Activated naive CD4-positive, alpha-beta T cell (primary cell): ENCODE measurements at places on chromosomes 11 and 22.
A peak's percentile ranks its signal among the peaks of the same experiment; 100 is the strongest.

DNA sequence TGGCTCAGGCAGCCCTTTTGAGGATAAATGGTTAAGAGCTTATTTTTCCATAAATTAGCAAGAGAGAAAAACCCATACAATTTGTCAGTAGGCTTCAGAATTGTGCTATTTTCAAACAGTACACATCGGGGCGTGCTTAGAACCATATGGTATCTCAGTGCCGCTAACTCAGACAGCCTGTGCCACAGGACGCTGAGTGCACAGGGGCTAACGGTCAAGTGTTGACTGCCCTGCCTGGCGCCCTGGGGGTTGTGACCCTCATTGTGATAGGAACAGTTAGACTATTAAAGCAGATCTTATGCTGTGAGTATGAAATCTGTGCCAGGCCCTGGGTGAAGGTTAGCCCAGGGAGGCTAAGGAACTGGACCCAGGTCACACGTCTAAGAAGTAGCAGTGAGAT, 1519.7 kb downstream of the BRD1 start:
- DNase-seq = no peak

- DNase-seq = no peak
These were observed 3.4 kb upstream of the TAB1 start for GRCh38 chr22:39395936-39396796.

- DNase-seq = peak; percentile 26
These were observed 545 bp upstream of the TIRAP start for GRCh38 chr11:126282361-126282735.

DNA sequence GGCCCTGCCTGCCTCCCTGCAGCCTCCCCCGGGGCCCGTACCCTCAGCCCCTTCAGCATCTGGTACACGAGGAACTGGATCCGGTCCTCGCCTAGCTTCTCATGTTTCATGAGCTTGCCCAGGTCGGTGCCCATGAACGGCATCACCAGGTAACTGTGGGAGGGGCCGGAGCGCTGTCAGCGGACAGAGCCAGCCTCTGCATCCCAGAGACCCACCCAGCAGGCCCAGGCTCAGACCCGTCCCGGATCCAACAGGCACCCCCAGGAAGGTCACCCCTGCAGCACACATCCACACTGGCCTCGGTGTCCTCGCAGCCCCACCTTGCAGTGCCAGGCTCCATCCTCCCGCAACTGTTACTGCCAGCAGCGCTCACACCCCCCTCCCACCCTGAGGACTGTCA, 4.4 kb downstream of the MAPK12 start:
- DNase-seq = no peak

- DNase-seq = no peak
These were observed 20.7 kb upstream of the EMID1 start for GRCh38 chr22:29184849-29185490.

- no peak for DNase-seq
These were observed 10.0 kb downstream of the SSH3 start for GRCh38 chr11:67313125-67313890.

DNA sequence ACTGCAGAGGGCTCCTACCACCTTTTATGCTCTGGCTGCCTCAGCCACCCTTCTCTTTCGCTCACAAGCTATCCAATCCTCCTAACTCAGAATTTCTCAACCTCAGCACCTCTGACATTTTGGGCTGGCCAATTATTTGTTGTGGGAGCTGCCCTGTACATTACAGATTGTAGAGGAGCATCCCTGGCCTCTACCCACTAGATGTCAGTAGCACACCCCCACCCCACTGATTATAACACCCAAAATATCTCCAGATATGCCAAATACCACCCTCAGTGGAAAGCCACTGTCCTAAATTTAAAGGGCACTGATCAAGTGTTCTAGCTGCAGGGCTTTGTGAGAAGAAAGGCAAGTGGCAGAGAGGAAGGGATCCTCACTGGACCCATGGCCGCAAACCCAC, 443.1 kb downstream of the SOX6 start:
- no peak for DNase-seq

DNA sequence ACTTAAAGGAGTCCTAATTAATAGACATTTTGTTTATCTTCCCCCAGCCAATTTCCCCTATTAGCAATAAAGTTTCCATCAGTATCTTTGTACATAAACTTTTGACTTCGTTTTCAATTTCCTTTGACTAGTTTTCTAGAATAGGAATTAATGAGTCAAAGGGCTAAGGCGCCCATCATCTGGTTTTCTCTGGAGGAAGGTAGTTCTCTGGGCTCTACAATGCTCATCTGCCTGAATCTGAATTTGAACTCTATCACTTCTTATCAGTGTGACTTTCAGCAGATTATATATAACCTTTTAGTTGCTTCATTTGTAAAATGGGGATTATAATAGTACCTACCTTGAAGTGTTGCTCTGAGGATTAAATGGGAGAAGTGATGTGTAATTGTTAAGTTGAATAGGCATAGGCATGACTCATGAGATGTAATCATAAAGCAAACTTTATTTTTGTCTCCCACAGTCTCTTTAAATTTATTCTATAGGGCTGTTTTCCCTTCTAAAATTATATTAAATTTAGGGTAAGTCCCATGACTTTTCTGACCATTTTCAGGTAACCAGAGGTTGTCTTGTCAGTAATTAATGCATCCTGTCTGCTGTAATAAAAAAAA, 5.8 kb upstream of the TUB start:
- no peak for DNase-seq

- DNase-seq = no peak
These were observed 4.0 kb downstream of the JRKL start for GRCh38 chr11:96393753-96394348.

DNA sequence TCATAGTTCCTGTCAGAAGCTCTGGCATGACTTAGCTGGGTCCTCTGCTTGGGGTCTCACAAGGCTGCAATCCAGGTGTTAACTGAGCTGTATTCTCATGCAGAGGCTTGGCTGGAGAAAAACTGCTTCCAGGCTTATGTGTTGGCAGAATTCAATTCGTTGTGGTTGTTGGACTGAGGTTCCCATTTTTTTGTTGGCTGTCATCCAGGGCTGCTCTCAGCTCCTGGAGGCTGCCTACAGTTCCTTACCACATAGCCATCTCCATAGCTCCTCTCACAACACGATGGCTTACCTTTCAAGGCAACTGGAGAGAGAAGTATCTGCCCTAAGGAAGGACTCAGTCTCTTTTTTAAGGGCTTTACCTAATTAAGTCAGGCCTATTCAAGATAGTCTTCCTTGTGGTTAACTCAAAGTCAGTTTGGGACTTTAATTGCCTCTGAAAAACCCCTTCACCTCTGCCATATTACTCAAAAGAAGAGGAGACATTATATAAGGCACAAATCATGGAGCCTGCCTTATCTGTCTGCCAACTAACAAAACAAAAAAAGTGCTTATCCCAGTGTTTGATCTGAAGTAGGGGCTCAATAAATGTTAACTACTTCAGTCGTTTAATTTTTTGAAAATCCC, 35.2 kb downstream of the OR2AG2 start:
- DNase-seq = no peak

GRCh38 chr11:17328871-17329494, 22.6 kb upstream of the NCR3LG1 start:
- DNase-seq = no peak

- no peak for DNase-seq
These were observed 60.6 kb downstream of the TRPC6 start for GRCh38 chr11:101523193-101523592.

GRCh38 chr22:43777286-43777685, 34.8 kb downstream of the EFCAB6 start:
- DNase-seq = no peak

GRCh38 chr22:19590696-19591095, 66.5 kb upstream of the CLDN5 start:
- DNase-seq = no peak

DNA sequence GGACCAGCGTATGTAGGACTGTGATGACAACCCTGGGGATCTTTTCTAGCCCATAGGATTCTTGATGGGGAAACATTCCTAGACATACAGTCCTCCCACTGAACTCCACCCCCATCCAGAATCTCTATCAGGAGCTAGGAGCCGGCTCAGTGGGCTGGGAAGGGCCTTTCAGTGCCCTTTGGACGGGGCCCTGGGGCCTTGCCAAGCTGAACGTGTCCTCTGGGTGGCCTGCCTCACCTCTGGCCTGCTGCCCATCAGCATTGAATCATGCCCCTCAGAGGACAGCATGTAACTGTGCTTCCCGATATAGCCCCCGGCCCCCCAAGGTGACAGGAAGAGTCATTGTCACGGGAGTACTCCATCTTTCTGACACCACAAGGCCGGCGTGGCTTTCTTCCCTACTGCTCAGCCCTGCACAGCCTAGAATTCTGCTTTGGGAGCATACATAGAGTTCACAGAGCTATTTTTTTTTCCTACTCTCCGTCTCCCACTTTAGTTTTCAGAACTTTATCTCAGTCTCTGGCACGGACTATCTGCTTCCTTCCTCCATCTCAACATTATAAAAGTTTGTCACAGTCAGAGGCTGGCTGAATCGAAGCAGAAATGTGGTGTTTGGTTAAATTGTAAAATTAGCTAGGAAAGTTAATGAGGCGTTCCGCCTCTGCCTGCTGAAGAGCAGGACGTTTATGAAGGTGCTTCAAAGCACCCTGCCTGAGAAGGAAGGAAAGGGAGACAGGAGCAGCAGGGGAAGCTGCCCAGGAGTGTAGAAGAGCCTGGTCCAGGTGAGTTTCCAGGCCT, 111.9 kb downstream of the ZBTB16 start:
- no peak for DNase-seq

GRCh38 chr11:62796281-62796680, 4.5 kb upstream of the TMEM223 start:
- DNase-seq = no peak

GRCh38 chr22:49080631-49081030, 747.0 kb downstream of the BRD1 start:
- no peak for DNase-seq

- DNase-seq = no peak
These were observed 77.8 kb downstream of the BBOX1 start for GRCh38 chr11:27118371-27118770.

DNA sequence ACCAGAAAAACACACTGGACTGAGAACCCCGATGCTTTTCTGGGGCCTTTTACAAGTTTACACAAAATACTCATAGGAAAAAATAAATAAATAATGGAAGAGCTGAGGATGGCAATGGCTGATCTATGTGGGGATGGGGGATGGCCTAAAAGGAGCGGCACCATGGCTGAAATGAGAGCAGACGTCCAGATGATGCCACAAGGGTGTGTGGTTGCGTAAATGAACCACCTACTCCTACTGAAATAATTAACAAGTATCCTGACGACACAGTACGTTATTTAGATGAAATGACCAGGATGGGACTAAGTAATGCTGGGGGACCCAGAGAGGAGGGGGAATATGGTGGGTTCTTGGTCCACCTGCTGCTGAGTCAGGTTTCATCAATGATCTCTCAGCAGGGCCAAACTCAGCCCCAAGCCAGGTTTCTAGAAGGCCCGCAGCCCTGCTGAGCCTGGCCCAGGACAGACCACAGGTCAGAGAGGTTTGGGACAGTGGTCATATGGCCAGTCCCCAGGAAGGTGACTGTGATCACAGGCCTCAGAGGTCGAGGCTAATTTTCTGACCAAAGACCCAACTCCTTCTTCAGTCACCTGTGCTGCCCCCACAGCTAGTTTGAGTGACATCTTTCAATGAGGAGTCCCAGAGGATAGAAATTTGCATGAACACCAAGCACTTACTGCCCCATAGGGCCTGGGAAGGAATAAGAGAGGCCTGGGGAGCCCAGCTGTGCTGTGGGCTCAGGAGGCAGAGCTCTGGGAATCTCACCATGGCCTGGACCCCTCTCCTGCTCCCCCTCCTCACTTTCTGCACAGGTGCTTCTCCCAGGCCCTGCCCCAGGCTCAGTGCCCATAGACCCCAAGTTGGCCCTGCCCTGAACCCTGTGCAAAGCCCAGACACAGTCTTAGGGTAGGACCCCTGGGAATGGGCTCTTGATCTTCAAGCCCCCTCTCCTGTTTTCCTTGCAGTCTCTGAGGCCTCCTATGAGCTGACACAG, 76.3 kb upstream of the IGLL5 start:
- no peak for DNase-seq

GRCh38 chr11:96189351-96189750, 153.6 kb downstream of the MAML2 start:
- DNase-seq = no peak

DNA sequence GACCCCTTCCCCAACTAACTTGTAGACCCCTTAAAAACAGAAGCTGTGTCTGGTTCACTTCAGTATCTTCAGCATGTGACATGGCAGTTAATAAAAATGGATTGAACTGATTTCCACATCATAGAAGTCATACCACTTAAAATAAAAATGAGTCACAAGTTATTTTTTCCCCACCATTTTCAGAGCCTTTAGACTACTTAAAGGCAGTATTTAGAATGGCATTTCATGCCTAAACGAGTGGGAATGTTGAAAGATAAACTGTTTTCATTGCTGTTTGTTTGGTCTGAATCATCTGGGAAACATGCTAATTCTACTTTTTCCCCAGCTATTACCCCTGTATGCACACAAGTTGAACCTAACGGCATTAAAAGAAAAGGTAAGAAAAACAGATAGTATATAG, 324.0 kb downstream of the RAB38 start:
- DNase-seq = no peak

DNA sequence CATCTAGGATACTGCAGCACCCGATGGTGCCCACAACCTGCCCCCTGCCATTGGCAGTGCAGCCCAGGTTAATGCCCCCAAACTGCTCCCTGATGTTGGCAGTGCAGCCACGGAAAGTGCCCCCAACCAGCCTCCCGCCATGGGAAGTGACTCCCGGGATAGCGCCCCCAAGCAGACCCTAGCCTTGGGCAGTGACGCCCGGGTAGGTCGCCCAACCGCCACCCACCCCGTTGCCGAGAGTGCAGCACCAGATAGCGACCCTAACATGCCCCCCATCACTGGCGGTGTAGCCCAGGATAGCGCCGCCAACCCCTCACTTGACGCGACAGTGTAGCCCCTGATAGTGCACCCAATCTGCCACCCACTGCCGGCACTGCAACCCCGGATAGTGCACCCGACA, 38.5 kb downstream of the C22orf42 start:
- DNase-seq = no peak

DNA sequence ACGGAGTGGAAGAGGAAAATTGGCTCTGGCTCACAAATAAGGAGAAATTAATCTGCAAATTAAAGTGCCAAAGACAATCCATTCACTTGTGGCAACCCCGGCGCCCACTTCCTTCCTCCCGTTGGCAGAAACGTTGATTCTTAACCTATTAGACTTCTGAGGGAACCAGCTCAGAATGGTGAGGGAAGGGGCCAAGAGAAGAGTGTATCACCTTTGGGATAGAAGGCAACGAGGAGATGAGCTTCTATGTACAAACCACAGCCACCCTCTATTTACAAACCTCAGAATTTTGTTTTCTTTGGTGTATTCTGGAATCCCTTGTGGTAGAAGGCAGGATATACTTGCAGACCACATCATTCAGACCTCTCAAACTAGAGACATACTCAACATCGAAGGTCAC, 1.1 kb downstream of the MB start:
- DNase-seq = no peak
